ENCODE measurements at places on chromosomes 2 and 18.

DNA sequence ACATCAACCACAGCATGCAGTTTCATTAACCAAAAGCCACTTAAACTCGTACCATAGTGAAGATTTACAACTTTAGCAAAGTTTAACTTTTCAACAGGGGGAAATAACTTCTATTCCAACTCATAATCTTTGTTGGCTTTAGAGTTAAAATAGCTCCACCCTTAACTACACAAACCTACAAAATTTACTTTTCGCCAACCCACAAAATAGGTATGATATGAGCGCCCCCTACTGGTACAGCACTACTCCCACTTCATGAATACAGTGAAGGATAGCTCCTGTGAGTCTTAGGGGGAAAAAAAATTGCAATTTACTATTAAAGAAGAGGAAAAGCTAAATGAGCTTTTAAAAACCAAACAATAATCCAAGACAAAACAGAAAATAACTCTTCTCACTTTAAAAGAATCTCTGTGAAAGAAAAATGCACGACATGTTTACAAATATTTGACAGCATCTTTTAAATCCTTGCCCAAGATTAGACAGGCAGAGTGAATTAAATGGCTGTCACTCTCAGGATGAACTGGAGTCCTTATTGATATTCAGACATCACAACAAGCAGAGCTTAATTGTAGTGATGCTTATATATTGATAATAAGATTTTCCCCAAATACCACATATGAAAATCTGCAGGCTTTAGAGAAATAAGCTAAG lies 32.2 kb downstream of the TMEFF2 start:
- peak; percentile 95 for ATAC-seq

DNA sequence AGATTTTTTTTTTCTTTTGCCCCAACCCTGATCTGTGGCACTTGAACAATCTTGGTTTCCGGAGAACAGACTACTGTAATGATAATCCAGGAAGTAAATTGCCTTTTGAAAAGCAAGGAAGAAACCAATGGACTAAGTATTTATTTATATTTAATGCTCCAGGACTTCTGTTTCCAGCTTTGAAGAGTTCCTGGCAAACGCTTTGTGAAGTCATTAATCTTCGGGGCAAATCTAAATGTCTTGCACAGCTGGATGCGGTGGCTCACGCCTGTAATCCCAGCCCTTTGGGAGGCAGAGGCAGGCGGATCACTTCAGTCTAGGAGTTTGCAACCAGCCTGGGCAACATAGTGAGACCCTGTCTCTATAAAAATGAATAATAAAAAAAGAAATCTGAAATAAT lies 135.1 kb upstream of the GATA6 start:
- ATAC-seq, result no peak

DNA sequence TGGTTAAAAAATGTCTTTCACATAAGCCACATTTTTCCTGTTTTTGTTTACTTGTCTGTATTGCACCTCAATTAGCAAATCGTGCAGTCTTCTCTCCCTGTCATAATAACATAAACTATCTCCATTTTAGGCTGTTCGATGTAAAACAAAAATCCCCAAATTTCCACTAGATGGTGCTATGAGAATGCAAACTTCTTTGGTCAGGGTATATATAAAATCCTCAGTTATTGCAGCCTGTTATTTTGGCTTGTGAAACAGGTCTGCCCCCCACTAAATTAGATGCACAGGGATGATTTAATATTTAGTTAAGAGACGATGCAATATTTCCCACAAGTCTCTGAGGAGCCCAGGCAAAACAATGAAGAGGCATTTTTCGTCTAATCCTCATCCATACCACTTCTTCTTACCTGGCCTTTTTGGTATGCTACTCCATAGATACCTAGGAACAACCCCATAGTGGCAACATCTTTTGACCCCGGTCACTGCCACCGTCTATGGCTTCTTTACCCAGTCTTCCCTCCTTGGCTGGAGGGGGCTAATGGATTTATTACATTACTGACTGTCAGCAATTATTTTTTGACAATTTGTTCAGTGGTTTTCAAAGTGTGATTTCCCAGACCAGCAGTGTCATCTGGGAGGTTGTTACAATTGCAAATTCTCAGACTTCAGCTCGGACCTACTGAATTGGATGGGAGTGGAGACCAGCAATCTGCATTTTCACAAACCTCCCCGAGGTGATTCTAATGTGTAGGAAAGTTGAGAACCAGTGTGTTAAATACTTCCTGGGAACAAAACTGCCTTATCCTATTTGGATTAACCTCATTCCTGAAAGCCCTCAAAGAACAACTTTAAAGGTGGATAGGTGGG lies 117.4 kb upstream of the CWC22 start:
- peak; percentile 83 for ATAC-seq

- ATAC-seq, result no peak
Observed at GRCh38 chr2:124683536-124684428, 658.7 kb downstream of the CNTNAP5 start.

DNA sequence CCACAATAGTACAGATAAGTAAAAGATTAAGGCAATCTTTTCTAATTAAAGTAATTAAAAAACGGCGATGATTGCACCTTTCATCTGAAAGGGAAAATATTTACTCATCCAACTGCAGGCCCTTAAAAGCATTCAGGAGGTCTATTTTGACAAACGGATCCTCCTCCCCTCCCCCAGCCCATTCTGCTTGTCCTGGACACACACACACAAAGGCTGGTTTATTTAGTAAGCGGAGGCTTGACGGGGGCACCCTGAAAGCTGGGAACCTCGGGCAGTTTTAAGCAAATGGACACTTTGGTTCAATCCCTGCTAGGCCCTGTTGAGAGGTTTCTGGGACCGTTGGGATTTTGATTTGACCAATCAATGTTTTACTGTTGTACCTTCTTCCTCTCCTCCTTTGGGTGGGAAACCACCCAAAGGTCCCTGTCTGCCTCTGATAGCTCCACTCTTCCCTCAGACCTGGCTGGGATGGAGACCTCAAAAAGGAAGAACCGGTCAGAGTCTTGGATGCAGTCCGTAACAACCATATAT lies 135.8 kb upstream of the HAAO start:
- no peak for ATAC-seq

DNA sequence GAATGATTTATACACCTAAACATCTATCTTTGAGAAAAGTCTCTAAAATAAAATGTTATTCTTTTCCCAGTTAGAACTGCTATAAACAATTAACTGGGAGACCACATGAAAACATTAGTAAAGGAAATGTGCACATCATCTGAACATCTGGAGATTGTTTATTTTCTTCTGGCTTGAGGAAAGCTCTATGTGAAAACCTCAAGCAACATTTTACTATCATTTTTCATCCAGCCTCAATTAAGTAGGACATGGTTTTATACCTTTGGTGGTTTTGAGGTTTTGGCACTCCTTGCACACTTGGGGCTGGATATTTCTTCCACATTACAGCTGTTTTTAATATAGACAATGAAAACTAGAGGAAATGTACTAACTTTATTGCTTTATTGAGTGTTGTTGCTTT lies 609.5 kb upstream of the SLC8A1 start:
- no peak for ATAC-seq

All from SK-N-SH treated with all-trans-retinoic acid at 6 μM for 48 hours (cell line).